Prostate gland (tissue), 2 donors: ENCODE measurements at places on chromosomes 5 and 9.
A peak's percentile ranks its signal among the peaks of the same experiment; 100 is the strongest.

DNA sequence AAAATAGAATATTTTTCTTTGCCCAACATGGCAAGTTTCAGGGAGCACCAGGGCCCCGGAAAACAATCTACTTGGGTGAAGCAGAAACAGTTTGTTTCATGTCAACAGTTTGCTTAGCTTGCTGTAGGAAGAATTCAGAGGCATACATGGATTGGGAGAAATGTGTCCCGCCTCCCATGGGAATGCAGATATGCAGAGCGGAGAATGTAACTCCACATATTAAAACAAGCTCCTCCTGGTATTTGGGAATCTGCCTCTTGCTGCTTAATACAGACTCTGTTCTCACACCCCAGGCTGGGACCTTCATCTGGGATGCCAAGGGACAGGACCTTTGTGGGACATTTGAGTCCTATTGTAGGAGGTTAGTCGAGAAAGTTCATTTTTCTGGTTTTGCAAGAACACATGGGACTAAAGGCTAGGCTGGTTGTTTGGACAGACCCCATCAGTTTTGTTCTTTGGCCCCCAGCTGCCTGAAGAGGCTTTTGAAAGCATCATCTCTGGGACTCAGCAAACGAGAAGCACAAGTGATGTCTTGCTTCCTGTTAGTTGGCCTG lies 220.5 kb upstream of the ADRA1B start:
- no peak for DNase-seq
- H3K27ac ChIP-seq, result no peak overlapping the region
- no peaks in the 10 kb centered on the region for H3K4me1 ChIP-seq
- no peaks in the 10 kb centered on the region for H3K36me3 ChIP-seq
- no peaks in the 10 kb centered on the region for H3K27me3 ChIP-seq
- H3K4me3 ChIP-seq, result no peak overlapping the region

GRCh38 chr9:77403239-77403638 lies 225.9 kb downstream of the VPS13A start:
- H3K36me3 ChIP-seq, result no peaks in the 10 kb centered on the region
- no peak overlapping the region for H3K27ac ChIP-seq
- H3K4me1 ChIP-seq, result no peaks in the 10 kb centered on the region
- H3K4me3 ChIP-seq, result no peak overlapping the region
- no peak for DNase-seq

- H3K4me3 ChIP-seq, result no peak overlapping the region
- DNase-seq, result peak; percentile 62
- no peaks in the 10 kb centered on the region for H3K27me3 ChIP-seq
- peaks cover 6% of the 10 kb centered on the region for H3K4me1 ChIP-seq
- no peaks in the 10 kb centered on the region for H3K36me3 ChIP-seq
- no peak overlapping the region for H3K27ac ChIP-seq
Measured at GRCh38 chr5:10460252-10460906, 18.7 kb downstream of the ROPN1L start.

- H3K27me3 ChIP-seq, result no peaks in the 10 kb centered on the region
- no peak overlapping the region for H3K4me3 ChIP-seq
- no peaks in the 10 kb centered on the region for H3K4me1 ChIP-seq
- no peak for DNase-seq
- no peak overlapping the region for H3K27ac ChIP-seq
Measured at GRCh38 chr5:11143456-11144267, 382.6 kb upstream of the DAP start.

GRCh38 chr9:21970800-21971640 lies 23.2 kb downstream of the CDKN2A start:
- H3K27ac ChIP-seq, result no peak overlapping the region
- no peak for DNase-seq
- H3K4me1 ChIP-seq, result no peaks in the 10 kb centered on the region
- H3K36me3 ChIP-seq, result no peaks in the 10 kb centered on the region
- H3K4me3 ChIP-seq, result no peak overlapping the region

DNA sequence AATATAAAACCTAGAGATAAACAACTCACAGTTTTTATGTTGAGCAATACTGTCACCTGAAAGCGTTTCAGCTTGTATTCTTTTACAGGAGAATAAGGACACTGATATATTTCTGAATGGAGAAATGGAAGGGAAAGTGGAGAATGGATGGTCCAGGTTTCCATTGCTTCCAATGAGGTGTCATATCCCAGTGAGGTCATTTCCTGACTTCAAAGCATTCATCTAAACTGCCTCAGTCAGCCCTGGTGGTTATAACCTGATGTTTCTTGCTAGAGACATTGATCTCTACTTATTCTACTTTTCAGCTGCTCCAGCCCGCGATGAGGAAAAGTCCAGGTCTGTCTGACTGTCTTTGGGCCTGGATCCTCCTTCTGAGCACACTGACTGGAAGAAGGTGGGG lies 2.6 kb downstream of the GABRA1 start:
- no peaks in the 10 kb centered on the region for H3K27me3 ChIP-seq
- no peaks in the 10 kb centered on the region for H3K4me1 ChIP-seq
- no peak overlapping the region for H3K4me3 ChIP-seq
- no peaks in the 10 kb centered on the region for H3K36me3 ChIP-seq
- no peak for DNase-seq
- H3K27ac ChIP-seq, result no peak overlapping the region

DNA sequence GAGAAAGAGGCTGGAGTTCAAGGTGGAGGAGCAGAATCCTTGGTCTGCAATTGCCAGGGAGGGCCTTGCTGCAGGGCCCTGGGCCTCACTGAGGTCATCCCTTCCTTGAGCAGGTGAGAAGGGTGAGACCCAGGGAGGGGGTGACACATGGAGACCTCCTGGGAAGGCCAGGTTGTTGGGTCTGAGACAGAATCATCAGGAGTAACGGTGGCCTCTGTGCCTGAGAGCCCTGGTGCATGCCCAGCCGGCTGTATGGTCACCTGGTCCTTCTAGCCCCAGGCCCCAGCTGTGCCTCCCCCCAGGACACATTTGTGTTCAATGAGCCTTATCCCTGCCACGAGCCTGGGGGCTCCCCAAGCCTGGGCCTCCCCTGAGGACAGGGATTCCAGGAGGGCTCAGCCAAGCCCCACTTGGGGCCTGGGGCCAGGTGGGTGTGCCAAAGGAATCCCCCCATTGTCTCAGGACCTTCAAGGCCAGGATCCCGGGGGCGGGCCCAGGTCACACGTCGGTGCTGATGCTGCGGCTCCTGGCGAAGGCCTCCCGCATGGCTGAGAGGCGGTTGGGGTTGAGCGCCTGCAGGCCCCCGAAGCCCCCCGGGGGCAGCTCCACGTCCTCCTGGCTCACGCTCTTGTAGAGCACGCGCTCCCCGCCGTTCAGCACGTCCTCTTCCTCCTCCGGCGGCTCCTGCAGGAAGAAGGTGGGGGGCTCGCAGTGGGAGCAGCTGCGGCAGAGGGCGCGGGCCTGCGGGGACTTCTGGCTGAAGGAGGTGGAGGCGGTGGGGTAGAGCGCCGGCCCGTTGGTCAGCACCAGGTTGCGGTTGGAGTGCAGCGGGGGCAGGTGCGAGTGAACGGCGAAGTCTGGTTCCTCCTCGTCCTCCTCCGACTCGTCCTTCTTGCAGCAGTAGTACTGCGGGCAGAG lies 30.4 kb downstream of the FAM163B start:
- H3K27me3 ChIP-seq, result no peaks in the 10 kb centered on the region
- H3K4me1 ChIP-seq, result no peaks in the 10 kb centered on the region
- no peaks in the 10 kb centered on the region for H3K36me3 ChIP-seq
- H3K27ac ChIP-seq, result no peak overlapping the region
